ENCODE measurements at places on chromosomes 5 and 9. TPM values are rescaled to one million over a fixed set of nuclear protein-coding genes. Genes with fewer than 3 reads are reported as not detected.

Gene SHC3
- under 0.01 TPM for total RNA-seq

GRCh38 chr5:160903551-160903950 is 51.5 kb upstream of the ATP10B start:
- DNase-seq, result no peak

Gene APBA1
- total RNA-seq, result 3.2 TPM

Gene PCDHB16
- total RNA-seq, result not detected

Gene ACOT12
- not detected for total RNA-seq

Gene TGFBI
- 86.9 TPM for total RNA-seq

DNA sequence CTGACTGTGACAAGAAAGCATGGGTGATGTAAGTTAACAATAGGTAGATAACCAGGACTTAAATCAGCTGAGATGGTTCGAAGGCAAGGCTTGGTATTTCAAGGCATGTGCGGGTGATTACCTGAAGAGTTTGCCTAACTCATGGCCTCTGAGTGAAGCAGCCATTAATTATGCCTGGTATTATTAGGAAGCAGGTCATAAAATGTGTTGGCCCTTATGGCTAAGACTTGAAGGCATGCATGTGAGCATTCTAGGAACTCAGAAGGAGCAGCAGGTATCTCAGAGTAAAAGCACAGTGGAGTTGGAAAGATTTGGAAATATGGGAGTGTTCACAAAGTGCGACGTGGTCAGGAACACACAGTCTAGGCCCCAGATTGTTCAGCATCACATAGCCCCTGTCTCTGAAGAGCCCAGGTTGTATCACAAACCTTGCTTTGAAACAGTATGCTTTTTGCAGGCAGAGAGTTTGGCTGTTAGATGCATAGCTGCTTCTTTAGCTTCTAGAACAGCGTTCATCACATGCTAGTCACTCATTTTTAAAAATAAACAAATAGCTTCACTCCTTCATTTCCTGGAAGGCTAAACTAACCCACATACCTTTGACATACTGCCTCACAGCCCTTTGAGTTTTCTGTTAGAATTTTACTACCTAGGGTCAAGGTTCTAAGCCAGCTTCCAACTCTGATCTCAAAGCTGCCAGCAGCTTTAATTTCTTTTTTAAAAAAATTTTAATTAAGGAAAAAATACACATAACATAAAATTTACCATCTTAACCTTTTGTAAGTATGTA is 2.1 kb downstream of the HEXB start:
- DNase-seq, result no peak

DNA sequence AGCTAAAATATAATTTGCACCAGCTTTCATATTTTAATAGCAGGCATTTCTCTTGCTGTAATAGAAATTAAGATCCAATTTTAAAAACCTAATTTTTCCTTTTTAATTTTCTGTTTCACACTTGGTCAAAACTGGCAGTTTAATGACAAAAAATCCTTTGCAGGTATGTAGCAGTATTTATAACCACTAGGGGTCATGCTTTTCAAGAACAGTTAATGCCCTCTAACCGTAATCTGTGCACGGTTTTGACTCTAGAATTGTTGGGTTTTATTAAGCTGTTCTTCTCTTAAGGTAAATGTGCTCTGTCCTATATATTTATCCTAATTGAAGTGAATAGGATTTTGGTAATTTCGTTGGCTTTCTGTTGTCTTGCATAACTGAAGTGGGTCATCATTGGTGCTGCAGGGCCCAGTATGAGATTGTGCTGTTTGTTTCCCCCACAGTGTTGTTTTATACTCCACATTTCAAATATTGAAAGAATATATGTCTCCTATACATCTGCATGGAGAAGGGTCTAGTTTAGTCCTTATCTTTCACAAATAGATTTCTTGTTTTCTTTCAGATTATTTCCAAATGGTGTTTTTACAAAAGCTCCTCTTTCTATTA is 107.4 kb downstream of the SCAMP1 start:
- DNase-seq, result no peak

Gene CCDC192
- total RNA-seq, result not detected

GRCh38 chr5:13771011-13771571 is 173.4 kb downstream of the DNAH5 start:
- DNase-seq, result peak; percentile 1
